ENCODE measurements at places on chromosomes 3 and 15. TPM values are rescaled to one million over a fixed set of nuclear protein-coding genes. Genes with fewer than 3 reads are reported as not detected.

DNA sequence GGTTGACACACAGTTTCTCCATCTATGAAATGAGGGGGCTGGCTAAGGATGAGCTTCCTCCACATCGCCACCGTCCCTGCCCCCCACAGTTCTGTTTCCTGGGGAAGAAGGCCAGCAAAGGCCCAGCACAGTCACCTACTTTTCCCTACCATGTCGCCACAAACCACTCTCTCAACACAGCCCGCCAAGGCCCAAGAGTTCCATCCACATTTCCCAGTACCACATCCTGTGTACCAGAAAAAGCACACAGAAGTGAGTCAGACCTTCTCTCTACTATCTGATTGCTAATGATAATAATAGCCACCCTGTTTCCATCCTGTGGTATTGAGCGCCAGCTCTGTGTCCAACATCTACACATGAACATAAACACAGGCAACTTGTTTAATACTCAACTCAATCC, 30.3 kb upstream of the C15orf39 start:
- no peak overlapping the region for H3K27ac ChIP-seq
- no peak for DNase-seq
- H3K27me3 ChIP-seq: no peaks in the 10 kb centered on the region
- no peak overlapping the region for H3K4me3 ChIP-seq
- no peaks in the 10 kb centered on the region for H3K36me3 ChIP-seq
- H3K4me1 ChIP-seq: no peaks in the 10 kb centered on the region

GRCh38 chr3:156017352-156018030, 102.9 kb upstream of the KCNAB1 start:
- peaks cover 12% of the 10 kb centered on the region for H3K4me1 ChIP-seq
- H3K27ac ChIP-seq: no peak overlapping the region
- no peak for DNase-seq

GRCh38 chr3:47410801-47411646, 30.2 kb downstream of the PTPN23 start:
- H3K36me3 ChIP-seq: no peaks in the 10 kb centered on the region
- H3K4me3 ChIP-seq: no peak overlapping the region
- no peak overlapping the region for H3K27ac ChIP-seq
- H3K27me3 ChIP-seq: no peaks in the 10 kb centered on the region
- DNase-seq: no peak

GRCh38 chr15:75167588-75168350, 33.9 kb upstream of the C15orf39 start:
- peaks cover 6% of the 10 kb centered on the region for H3K36me3 ChIP-seq
- H3K4me1 ChIP-seq: peaks cover 9% of the 10 kb centered on the region
- H3K27ac ChIP-seq: no peak overlapping the region
- DNase-seq: no peak
- H3K27me3 ChIP-seq: no peaks in the 10 kb centered on the region

- no peaks in the 10 kb centered on the region for H3K36me3 ChIP-seq
- no peak for DNase-seq
- no peak overlapping the region for H3K27ac ChIP-seq
- no peaks in the 10 kb centered on the region for H3K27me3 ChIP-seq
- no peaks in the 10 kb centered on the region for H3K4me1 ChIP-seq
Observed at GRCh38 chr3:72163809-72164634, 379.1 kb upstream of the PROK2 start.

GRCh38 chr3:150128126-150128525, 157.4 kb upstream of the PFN2 start:
- H3K4me1 ChIP-seq: peaks cover 21% of the 10 kb centered on the region
- H3K27me3 ChIP-seq: no peaks in the 10 kb centered on the region
- H3K4me3 ChIP-seq: no peak overlapping the region
- H3K27ac ChIP-seq: no peak overlapping the region
- H3K36me3 ChIP-seq: no peaks in the 10 kb centered on the region

GRCh38 chr3:58115175-58115574, 95.6 kb downstream of the DNASE1L3 start:
- H3K36me3 ChIP-seq: peaks cover 47% of the 10 kb centered on the region
- no peak for DNase-seq
- H3K4me3 ChIP-seq: no peak overlapping the region
- H3K4me1 ChIP-seq: no peaks in the 10 kb centered on the region
- H3K27ac ChIP-seq: no peak overlapping the region

TMCO5A gene
- total RNA-seq: not detected

CLDN18 gene
- total RNA-seq: not detected

DNA sequence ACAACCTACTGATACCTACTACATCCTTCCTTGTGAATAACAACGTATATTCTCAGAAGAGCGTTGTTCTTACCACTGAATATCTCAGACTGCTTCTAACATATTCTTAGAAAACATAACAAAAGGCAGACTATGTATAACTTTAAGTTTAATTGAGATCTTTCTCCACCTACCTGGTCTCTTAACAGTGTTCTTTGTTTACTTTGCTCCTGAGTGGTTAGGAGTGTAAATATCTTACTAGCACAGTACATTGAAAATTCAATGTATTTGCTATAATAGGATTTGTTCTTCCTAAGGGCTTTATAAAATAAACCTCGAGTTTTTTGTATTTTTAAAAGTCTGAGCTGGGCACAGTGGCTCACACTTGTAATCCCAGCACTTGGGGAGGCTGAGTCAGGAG, 7.9 kb upstream of the BLM start:
- no peak overlapping the region for H3K4me3 ChIP-seq
- no peak for DNase-seq
- H3K27me3 ChIP-seq: no peaks in the 10 kb centered on the region
- H3K4me1 ChIP-seq: no peaks in the 10 kb centered on the region
- H3K36me3 ChIP-seq: no peaks in the 10 kb centered on the region

DNA sequence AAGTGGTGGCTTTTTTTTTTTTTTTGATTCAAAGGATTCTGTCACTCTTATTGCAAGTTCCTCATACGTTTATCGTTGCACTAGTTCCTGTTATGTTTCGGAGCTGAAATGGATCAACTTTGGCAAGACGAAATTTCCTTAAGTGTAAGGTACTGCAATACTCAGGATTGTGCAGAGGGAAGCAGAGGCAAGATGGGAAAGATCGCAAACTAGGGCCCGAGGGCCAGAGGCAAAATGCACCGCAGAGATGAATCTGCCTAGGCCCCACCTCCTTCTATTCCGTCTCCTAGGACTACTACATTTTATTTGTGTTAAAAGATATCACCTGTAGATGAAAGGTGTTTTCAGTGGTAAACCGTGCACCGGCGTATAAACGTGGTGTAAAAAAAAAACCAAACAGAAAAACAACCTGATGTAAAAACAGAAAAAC, 331 bp downstream of the RNU6-1 start:
- no peaks in the 10 kb centered on the region for H3K36me3 ChIP-seq
- no peak overlapping the region for H3K27ac ChIP-seq

TRH gene
- not detected for total RNA-seq

DNA sequence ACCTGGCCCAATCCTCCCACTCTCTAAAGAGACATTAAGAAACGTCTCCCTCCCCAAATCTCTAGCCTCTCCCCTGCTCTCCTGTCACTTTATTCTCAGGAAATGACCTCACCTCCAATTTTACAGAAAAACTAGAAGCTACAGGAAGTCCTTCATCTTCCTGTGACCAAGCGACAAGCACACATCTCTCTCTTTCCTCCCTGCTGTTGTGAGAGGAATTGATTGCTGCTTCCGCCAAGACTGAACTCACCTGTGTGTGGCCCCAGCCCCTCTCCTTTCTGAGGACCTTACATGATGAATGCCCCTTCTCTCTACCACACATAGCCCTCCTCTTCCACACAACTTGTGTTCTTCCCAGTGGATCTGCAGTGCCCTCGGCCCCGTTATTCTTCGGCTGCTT, 18.2 kb downstream of the DNAJB8 start:
- no peaks in the 10 kb centered on the region for H3K4me1 ChIP-seq
- no peaks in the 10 kb centered on the region for H3K36me3 ChIP-seq
- no peak for DNase-seq
- no peak overlapping the region for H3K4me3 ChIP-seq
- no peak overlapping the region for H3K27ac ChIP-seq

PAQR9 gene
- total RNA-seq: 2.3 TPM

GRCh38 chr3:124584245-124584551, 146.1 kb upstream of the UMPS start:
- H3K36me3 ChIP-seq: no peaks in the 10 kb centered on the region
- H3K27ac ChIP-seq: no peak overlapping the region
- no peak for DNase-seq

DNA sequence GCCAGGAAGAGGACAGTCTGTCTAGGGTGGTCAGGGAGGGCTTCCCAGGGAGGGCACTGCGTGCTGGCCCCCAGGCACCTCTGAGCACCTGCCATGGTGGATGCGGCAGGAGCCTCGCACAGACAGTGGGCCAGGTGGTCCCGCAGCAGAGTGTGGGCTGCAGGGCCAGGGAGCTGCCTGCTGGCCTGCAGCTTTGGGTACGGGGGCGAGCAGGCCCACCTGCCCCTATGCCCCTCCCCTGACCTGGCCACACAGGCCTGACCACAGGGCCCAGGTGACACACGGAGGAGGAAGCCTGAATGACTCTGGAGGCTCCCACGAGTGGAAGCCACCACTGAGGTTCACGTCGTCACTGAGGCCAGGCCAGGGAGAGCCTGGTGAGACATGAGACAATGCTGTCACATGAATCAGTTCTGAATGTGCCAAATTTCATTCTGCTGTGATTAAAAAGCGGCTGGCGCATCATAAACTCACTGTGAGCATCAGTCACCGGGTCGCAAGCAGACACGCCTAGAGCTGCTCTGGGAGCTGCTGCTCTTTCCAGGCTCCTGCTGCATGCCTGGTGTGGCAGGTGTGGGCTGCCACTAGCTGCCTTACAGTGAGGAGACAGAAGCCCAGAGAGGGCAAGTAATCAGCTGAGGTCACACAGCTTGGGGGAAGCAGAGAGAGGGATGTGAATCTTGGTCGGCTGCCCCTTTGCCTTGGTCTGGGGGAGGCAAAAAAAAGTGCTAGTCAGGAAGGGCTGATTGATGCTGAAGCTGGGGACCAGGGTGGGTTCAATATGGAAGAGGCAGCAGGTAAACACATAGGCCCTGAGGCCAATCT, 39.5 kb upstream of the IQSEC1 start:
- no peak for DNase-seq
- no peaks in the 10 kb centered on the region for H3K4me1 ChIP-seq
- no peak overlapping the region for H3K27ac ChIP-seq
- no peaks in the 10 kb centered on the region for H3K36me3 ChIP-seq
- no peak overlapping the region for H3K4me3 ChIP-seq
- no peaks in the 10 kb centered on the region for H3K27me3 ChIP-seq

DNA sequence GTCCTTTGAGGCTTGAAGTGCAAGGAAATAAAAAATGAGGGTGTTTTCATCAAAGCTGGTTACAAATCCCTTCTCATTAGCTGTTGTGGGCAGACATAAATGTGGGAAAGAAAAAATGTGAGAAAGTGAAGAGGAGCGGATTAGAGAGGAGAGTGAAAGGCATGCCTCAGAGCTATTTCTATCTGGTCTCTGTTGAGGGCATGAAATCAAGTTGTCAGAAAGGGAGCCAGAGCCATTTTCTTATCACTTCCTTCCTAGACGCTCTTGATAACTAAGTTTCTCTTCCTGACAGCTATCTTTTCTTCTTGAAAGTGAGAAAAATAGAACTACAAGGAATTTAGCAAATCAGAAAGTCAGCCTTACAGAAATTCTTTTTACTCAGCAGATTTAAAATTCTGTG, 20.8 kb upstream of the CAPN3 start:
- no peak overlapping the region for H3K27ac ChIP-seq
- no peak for DNase-seq
- no peaks in the 10 kb centered on the region for H3K27me3 ChIP-seq
- no peak overlapping the region for H3K4me3 ChIP-seq

CTXN2 gene
- not detected for total RNA-seq

SLC22A14 gene
- not detected for total RNA-seq

DNA sequence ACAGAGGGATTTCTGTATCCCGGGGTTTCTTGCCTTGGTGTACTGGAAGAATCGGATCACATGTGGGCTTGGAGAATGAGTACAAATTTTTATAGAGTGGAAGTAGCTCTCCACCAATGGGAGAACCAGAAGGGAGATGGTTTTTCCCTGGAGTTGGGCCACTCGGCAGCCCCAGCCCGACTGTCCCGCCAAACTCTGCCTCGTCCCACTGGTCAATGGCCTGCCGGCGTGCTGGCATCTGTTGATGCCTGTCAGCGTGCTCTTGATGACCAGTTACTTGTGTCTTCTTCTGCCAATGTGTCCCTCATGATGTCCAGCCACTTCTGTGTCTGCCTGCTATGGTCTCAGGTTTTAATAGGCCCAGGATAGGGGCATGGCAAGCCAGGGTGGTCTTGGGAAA, 100.5 kb downstream of the CFAP44 start:
- no peaks in the 10 kb centered on the region for H3K27me3 ChIP-seq
- DNase-seq: no peak
- no peaks in the 10 kb centered on the region for H3K36me3 ChIP-seq
- no peaks in the 10 kb centered on the region for H3K4me1 ChIP-seq
- no peak overlapping the region for H3K27ac ChIP-seq

IL17RD gene
- 79.6 TPM for total RNA-seq

DNA sequence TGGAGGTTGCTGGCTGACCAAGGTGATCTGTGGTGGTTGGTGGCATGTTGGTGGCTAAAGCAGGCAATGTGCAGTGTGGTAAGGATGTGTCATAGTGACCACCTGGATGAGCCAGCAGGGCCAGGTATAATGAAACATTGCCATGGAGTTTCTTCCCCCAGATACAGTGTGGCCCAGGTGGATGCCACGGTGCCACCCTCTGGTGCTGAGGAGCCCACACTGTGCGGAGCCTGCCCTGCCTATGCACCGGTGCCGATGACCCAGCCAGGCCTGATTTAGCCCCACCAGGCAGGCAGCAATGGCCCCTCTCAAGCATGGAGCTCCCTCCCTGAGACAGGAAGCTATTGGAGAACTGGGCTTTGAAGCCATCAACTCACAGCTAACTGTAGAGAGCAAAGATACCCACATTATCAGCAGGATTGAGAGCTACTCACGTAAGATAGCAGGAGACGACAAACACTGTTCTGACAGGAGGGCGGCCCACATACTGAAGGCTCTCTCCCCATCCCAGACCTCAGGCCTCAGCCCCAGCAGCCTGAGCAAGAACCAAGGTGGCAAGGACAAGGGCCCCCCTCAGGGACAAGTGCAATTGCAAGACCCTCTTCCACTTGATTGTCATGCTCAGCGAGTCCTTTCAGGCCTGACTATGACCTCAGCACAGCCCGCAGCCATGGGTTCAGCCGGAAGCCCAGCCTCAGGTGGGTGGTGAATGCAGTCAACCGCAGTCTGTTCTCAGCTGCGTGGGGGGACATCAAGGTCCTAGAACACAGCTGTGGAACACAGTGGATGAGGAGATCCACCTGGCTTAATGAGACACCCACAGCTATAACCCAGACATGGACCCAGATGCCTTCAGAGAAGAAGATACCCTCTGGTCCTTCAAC, 82.8 kb upstream of the CDV3 start:
- no peaks in the 10 kb centered on the region for H3K27me3 ChIP-seq
- H3K36me3 ChIP-seq: no peaks in the 10 kb centered on the region
- H3K27ac ChIP-seq: no peak overlapping the region
- no peak overlapping the region for H3K4me3 ChIP-seq

PPARG gene
- total RNA-seq: not detected

RPL39L gene
- 70.6 TPM for total RNA-seq

GOLGA8Q gene
- total RNA-seq: not detected
